ENCODE measurements at places on chromosomes 4 and X.
A peak's percentile ranks its signal among the peaks of the same experiment; 100 is the strongest.

- no peaks in the 10 kb centered on the region for H3K36me3 ChIP-seq
- no peak for DNase-seq
- H3K4me1 ChIP-seq = no peaks in the 10 kb centered on the region
- no peak overlapping the region for H3K27ac ChIP-seq
- H3K27me3 ChIP-seq = no peaks in the 10 kb centered on the region
Observed at GRCh38 chr4:146049802-146050201, 111.2 kb upstream of the ZNF827 start.

- peak; percentile 77 for DNase-seq
- no peak within 1 kb of the TSS for H3K27ac ChIP-seq
- peaks cover 4% of the 10 kb centered on the region for H3K4me1 ChIP-seq
- no peaks in the 10 kb centered on the region for H3K36me3 ChIP-seq
- no peaks in the 10 kb centered on the region for H3K27me3 ChIP-seq
Observed at GRCh38 chr4:134201216-134202161, at the start of gene PABPC4L. PABPC4L (minus strand) TSS chr4:134201789; CDS start chr4:134201019, 770 bp downstream.

GRCh38 chr4:98423009-98423408 is 161.8 kb downstream of the RAP1GDS1 start:
- no peak overlapping the region for H3K4me3 ChIP-seq
- no peaks in the 10 kb centered on the region for H3K4me1 ChIP-seq
- no peaks in the 10 kb centered on the region for H3K27me3 ChIP-seq
- no peak overlapping the region for H3K27ac ChIP-seq
- H3K36me3 ChIP-seq = peaks cover 2% of the 10 kb centered on the region

- peak overlapping the region; percentile 37 for H3K27ac ChIP-seq
- DNase-seq = peak; percentile 75
- H3K4me1 ChIP-seq = peaks cover 15% of the 10 kb centered on the region
Observed at GRCh38 chrX:26845056-26845455, 618.1 kb downstream of the PPP4R3C start.

DNA sequence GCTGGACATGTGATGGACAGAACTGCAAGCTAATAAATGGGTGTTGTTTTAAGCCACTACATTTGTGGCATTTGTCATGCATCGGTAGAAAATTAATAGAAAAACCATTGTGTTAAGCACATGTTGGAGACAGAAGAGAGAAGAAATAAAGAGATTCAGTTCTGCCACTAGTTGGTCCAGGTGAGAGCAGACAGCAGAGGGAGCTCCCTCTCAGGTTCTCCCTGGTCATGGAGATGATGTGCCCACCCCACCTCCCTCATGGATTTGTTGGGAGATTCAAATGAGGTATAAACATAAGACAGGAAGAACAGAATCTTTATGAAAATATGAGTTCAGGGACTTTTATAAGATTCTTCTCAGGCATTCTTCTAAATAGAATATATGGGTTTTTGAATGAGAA is 36.8 kb upstream of the OCIAD2 start:
- H3K4me3 ChIP-seq = no peak overlapping the region
- DNase-seq = no peak
- H3K4me1 ChIP-seq = peaks cover 7% of the 10 kb centered on the region
- H3K27ac ChIP-seq = no peak overlapping the region
- H3K27me3 ChIP-seq = no peaks in the 10 kb centered on the region

DNA sequence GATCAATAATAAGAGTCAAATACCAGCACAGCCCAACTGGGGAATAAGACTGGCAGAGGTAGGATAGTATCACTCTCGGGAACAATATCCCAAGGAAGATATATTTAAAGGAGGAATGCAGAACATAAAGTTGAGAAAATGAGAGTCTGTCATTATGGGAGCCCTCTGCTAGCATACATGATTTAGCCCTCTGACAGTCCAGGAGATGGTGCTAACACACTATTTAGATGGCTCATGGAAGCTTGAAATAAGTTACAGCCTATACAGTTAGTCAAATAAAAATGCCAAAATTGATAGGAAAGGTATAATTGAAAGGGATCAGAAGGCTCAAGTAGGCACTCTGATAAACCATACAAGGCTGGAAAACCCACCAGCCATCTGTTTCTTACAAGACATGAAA is 201.0 kb upstream of the NEIL3 start:
- H3K4me1 ChIP-seq = no peaks in the 10 kb centered on the region
- no peaks in the 10 kb centered on the region for H3K36me3 ChIP-seq
- no peak for DNase-seq
- H3K27ac ChIP-seq = no peak overlapping the region

DNA sequence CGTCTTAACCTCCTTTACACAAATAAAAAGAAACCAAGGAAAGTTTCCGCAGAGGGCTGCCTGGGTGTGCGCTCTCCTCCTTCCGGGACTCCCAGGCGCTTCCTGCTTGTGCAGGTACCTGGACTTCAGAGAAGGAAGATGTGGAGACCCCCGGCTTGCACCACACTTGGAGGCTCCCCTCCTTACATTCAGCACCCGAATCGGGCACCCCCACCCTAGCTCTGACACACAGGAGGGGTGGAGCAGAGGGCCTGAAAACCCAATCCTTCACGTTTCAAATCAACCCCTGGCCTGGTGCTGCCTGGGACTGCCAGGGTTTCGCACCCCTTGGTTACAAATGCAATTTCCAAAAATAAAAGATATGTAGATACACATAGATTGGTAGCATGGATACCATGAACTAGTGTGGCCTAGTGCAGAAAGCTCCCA is 3.1 kb downstream of the NKX3-2 start:
- peaks cover 87% of the 10 kb centered on the region for H3K27me3 ChIP-seq
- no peaks in the 10 kb centered on the region for H3K36me3 ChIP-seq
- no peak overlapping the region for H3K4me3 ChIP-seq
- DNase-seq = no peak

Measured in endothelial cell of umbilical vein (primary cell).